ENCODE measurements at places on chromosomes 3 and 15.
A peak's percentile ranks its signal among the peaks of the same experiment; 100 is the strongest.

GRCh38 chr3:171528102-171528501, 67.9 kb upstream of the TNIK start:
- peak; percentile 21 for DNase-seq

- DNase-seq: peak; percentile 28
Observed at GRCh38 chr3:136545664-136546268, 206.4 kb downstream of the STAG1 start.

GRCh38 chr15:29124581-29125381, 144.8 kb downstream of the NSMCE3 start:
- peak; percentile 42 for DNase-seq

DNA sequence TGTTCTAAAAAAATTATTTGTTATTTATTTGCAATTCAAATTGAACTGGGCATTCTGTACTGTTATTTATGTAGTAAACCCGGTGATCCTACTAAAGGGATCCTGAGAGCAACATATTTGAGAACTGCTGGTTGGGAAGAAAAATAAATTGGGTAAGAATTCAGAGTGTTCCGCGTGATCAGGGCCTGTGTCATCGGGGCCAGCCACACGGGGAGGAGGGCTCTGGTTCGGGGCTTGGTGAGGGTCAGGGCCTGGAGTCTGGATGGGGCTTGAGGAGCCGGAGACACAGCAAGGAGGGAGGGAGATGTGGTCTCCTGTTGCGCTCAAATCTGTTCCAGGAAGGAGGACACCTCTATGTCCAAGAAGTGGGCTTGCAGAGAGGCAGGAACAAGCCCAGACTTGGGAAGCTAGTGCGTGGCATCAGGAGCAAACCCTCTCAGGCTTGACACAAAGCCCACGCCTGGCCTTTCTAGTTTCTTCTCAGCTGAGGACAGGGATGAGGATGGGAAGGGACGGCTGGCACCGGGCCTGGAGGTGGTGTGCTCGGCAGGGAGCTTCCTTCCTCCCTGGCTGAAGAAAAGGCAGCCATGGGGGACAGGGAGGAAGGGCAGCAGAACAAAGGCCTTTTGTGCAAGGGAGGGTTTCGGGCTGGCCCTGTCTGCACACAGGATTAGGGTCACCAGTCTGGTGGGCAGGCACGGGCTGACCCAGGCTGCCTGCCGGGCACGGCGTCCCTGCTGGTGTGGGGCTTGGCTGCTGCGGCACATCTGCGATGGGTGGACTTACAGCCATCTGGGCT, 22.9 kb upstream of the FBLN2 start:
- DNase-seq: peak; percentile 65

GRCh38 chr3:56758539-56758981, 43.2 kb downstream of the ARHGEF3 start:
- DNase-seq: peak; percentile 86

- no peak for DNase-seq
Observed at GRCh38 chr3:83670416-83670815, 1288.4 kb upstream of the CADM2 start.

- DNase-seq: no peak
Observed at GRCh38 chr15:101029971-101030661, 111.0 kb downstream of the LRRK1 start.

- DNase-seq: peak; percentile 62
Observed at GRCh38 chr3:115099986-115100571, 47.0 kb downstream of the ZBTB20 start.

DNA sequence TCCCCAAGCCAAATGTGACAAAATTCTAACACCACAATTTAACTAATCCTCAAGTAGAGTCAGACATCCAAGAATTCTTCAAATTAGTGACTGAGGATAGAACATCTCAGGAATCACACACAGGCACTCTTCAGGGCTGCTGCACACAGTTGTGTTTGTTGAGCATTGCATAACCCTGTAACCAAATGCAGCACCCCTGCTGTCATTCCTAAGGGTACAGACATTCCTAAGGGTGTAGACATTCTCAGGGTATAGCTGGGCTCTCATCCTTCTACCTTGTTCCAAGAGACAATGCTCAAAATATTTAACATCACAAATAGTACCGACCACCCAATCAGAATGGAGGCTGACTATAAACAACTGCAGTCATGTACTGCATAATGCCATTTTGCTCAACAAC, 107.1 kb upstream of the UBE2E2 start:
- peak; percentile 38 for DNase-seq

GRCh38 chr15:26102365-26102764, 239.2 kb upstream of the ATP10A start:
- no peak for DNase-seq

DNA sequence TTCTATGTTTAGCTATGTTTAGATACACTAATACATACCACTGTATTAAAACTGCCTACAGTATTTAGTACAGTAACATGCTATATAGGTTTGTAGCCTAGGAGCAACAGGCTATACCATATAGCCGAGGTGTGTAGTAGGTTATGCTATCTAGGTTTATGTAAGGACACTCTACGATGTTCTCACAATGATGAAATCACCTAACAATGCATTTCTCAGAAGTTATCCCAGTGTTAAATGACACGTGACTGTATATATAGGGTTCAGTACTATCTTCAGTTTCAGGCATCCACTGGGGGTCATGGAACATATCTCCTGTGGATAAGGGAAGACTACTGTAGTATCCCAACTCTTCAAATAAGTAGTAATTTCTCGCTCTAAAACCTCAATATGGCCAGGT, 97.4 kb downstream of the TMCC1 start:
- DNase-seq: no peak

DNA sequence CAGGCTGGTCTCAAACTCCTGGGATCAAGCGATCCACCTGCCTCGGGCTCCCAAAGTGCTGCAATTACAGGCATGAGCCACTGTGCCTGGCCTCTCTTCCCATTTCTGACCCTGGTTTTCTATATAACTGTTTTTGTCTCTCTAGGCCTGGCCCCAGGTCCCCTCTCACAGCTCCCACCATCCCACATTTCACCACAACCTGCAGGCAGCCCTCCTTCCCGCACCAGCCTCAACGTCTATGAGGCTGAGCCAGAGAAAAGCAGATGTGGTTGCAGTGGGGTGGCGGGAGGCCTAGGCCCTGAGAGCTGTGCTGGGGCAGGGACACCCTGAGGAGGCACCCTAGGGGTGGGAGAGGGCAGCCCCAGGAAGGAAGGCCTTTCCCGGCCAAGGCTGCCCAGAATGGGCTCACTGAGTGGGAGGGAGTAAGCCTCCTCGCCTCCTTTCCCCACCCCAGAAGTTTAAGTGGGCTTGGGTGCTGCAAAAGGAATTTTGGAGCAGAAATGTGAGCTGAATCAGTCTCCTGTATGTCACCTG, 99.7 kb downstream of the LSM3 start:
- no peak for DNase-seq

GRCh38 chr3:64728428-64728827, 40.6 kb upstream of the ADAMTS9 start:
- DNase-seq: no peak

DNA sequence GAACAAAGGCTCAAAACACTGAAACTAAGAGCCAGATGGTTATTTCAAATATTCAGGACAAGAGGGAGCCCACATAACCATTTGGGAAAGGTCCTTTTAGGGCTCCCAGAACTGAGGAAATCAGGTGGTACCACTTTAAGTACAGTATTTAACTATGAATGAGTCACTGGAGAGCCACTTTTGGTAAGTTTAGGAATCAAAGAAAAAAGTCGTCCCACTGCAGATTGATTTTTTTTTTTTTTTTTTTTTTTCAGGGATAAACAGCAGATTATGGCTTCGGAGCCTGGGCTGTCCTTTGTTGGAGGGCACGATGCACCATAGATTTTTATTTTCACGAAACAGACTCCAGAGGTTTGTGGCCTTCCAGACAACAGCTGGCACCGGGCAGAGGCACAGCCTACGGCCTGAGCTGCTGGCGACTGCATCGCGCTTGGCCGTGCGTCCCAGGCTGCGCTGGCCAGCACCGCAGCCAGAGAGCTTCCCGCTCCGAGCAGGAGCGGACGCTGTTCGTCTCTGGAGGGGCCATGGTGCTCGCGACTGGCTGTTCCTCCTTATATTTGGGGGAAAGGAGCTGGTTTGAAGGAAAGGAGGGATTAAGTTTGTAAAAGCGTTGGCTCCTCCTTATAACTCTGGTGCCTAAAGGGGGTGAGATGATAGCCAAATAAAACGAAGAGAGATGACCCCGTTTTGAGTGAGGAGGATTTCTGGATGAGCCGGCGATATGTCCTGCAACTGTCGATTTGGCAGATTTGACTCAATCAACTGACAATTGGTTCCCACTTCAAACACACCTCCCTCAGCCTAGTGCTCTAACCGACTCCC, 152.9 kb upstream of the GOLIM4 start:
- peak; percentile 49 for DNase-seq

GRCh38 chr3:20898962-20899361, 713.0 kb upstream of the SGO1 start:
- DNase-seq: no peak

DNA sequence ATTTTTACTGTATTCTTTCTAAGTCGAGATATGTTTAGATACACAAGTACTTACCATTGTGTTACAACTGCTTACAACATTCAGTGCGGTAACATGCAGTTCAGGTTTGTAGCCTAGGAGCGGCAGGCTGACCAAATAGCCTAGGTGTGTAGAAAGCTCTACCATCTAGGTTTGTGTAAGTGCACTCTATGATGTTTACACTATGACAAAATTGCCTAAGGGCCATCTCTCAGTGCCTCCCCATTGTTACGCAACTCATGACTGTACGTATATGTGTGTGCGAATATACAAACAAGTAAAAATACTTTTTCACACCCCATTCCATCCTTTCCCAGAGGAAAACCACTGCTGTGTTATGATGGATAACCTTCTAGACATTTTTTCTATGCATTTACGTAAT, 44.3 kb downstream of the PXYLP1 start:
- peak; percentile 74 for DNase-seq
